ENCODE measurements at places on chromosomes 2 and 18. TPM values are rescaled to one million over a fixed set of nuclear protein-coding genes. Genes with fewer than 3 reads are reported as not detected.

The IL1RN gene
- 0.48 TPM for total RNA-seq

DNA sequence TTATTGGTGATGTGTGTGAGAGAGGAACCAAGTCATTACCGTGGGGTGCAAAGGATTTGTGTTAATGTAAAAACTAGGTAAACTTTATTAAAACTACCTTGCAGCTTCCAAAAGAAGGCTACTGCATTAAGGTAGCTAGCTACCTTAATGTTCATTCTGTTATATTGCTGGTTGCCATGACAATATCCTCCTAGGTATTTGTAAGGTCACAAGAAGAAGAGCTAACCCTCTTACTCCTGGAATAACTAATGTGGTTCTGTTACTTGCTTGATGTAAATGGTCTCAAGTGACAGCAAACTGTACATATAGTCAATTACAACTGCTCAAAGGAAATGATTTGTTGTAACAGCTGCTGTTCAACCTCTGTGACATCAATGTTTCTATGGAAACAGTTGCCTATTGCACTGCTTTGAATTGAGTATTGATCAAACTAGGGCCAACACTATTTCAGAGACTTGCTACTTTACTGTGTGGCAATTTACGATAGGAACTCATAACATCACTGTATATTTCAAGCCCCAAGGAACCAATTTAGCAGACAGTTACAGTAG is 319.8 kb upstream of the HNRNPA3 start:
- H3K4me1 ChIP-seq, result no peaks in the 10 kb centered on the region
- no peaks in the 10 kb centered on the region for H3K36me3 ChIP-seq
- H3K27ac ChIP-seq, result no peak overlapping the region

- H3K36me3 ChIP-seq, result peaks cover 10% of the 10 kb centered on the region
- H3K4me1 ChIP-seq, result peaks cover 4% of the 10 kb centered on the region
- H3K27ac ChIP-seq, result no peak overlapping the region
These were observed 47.3 kb downstream of the MAP3K20 start for GRCh38 chr2:173122936-173123335.

DNA sequence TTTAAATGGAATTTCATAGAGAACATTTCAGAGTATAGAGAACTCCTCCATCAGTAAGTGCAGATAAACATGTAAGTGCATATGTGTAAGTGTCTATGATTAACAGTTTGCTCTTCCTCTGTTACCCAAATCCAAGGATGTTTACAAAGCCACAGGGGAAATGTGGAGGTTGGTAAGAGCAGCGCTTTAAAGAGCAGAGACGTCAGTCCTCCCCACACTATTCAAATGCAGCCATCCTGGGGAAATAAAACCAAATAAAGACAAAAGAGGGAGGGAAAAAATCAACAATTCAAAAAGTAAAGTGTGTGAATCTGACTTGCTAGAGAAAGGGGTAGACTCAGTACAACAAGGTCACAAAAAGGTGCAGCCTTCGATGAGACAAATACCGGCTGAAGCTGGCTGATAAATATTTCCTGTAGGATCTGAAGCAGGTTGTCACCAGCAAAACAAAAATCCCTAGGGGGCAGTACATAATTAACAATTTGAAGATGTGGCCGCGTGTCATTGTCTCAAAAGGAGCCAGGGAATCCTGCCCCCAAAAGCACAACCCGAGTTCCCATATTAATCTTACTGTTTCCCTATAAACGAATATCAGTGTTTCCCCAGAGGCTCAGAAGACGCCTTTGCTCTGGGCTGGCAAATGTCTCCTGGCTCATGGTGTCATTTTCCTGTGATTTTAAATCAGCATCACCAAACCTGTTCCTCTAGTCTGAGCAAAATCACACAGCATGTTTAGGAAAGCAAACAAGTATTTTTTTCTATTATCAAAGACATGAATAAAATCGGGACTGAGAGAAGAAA is 216.5 kb downstream of the CDCA7 start:
- peaks cover 4% of the 10 kb centered on the region for H3K4me1 ChIP-seq
- no peaks in the 10 kb centered on the region for H3K36me3 ChIP-seq
- DNase-seq, result no peak
- H3K27me3 ChIP-seq, result peaks cover 19% of the 10 kb centered on the region

- H3K36me3 ChIP-seq, result no peaks in the 10 kb centered on the region
- no peak overlapping the region for H3K27ac ChIP-seq
- H3K4me1 ChIP-seq, result no peaks in the 10 kb centered on the region
- H3K4me3 ChIP-seq, result no peak overlapping the region
- no peak for DNase-seq
- H3K27me3 ChIP-seq, result peaks cover 34% of the 10 kb centered on the region
These were observed 20.1 kb downstream of the DYSF start for GRCh38 chr2:71473346-71474031.

- DNase-seq, result no peak
- H3K4me3 ChIP-seq, result no peak overlapping the region
- H3K4me1 ChIP-seq, result no peaks in the 10 kb centered on the region
- H3K27ac ChIP-seq, result no peak overlapping the region
- no peaks in the 10 kb centered on the region for H3K27me3 ChIP-seq
- no peaks in the 10 kb centered on the region for H3K36me3 ChIP-seq
These were observed 16.3 kb upstream of the MYO1B start for GRCh38 chr2:191228861-191229260.

DNA sequence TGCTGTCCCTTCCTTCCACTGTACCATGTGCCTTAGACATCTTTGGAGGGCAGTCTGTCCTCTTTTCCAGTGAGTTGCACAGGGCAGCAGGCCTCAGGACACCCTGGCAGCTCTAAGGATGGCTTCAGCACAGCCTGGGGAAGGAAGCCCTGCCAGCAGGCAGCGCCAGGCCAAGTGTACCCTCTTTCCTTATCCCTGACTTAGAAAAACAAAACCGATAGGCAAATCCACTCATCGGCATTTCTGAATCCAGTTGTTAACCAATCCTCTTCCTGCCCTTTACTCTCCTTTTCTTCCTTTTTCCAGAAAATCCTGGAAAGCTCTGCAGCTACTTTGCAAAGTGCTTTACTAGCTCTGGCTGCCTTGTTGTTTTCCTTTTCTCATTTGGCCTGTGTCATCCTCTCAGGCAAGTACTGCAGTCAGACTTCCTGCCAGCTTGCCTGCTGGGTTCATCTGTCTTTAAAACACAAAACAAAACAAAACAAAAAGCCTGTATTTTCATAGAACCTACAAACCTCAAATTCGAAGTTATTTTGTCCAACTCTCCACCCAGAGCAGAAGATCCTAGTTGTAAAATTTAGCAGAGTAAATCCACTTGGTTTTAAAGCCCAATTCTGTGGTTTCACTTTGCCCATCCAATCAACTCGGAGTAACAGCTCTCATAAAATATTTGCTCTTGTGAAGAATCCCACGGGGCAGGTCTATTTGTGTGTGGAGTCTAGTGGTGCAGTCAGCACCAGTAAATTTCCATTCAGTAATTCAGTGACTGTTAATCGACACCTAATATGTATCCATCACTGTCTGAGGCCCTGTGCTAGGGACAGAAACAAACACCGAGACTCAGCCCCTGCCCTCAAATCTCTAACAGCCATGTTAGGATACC is 45.2 kb downstream of the PCBP1 start:
- DNase-seq, result peak; percentile 62
- H3K27me3 ChIP-seq, result no peaks in the 10 kb centered on the region

- H3K4me1 ChIP-seq, result peaks cover 16% of the 10 kb centered on the region
- H3K27ac ChIP-seq, result peak overlapping the region; percentile 47
- H3K4me3 ChIP-seq, result no peak overlapping the region
These were observed 39.9 kb upstream of the DARS1 start for GRCh38 chr2:136025057-136025973.

DNA sequence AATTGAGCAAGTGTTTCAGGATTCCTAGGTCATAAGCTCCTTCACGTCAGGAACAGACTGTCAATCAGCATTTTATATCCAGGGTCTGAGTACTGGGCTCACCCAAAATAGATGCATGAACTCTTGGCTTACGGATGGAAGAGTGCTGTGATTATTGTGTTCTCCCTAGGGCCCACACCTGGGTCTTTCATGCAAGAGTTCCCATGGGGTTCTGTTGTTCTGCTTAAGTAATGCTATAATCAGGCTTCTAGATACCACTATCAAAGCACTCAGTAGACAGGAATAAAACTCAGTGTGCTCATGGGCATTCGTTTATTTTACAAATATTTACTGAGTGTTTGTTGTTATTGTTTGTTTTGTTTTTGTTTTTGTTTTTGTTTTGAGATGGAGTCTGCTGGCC is 46.4 kb upstream of the PMAIP1 start:
- no peaks in the 10 kb centered on the region for H3K27me3 ChIP-seq
- H3K36me3 ChIP-seq, result no peaks in the 10 kb centered on the region

DNA sequence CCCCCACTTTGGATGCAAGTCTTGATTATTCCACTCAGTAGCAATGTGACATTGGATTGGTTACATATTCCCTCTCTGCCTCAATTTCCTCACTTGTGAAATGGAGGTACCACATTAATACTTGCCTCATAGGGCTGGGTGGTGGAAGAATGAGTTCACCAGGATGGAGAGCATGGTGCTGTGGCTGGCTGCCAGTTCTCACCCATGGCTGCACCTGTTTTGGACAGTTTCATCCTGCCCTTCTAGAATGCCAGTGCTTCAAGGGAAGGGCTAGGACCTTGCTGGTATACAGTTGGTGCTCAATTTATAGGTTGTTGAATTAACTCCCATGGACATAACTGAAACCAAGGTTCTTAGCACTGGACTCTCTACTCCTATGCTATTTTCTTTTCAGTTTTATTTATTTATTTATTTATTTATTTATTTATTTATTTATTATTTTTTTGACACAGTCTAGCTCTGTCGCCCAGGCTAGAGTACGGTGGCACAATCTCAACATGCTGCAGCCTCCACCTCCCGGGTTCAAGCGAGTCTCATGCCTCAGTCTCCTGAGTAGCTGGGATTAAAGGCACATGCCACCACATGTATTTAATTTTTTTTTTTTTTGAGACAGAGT is 5.3 kb upstream of the SH3RF3 start:
- no peak overlapping the region for H3K4me3 ChIP-seq
- peaks cover 25% of the 10 kb centered on the region for H3K27me3 ChIP-seq
- H3K27ac ChIP-seq, result no peak overlapping the region
- DNase-seq, result no peak
- no peaks in the 10 kb centered on the region for H3K36me3 ChIP-seq
- H3K4me1 ChIP-seq, result peaks cover 19% of the 10 kb centered on the region

The TRAPPC8 gene
- total RNA-seq, result 38.7 TPM

DNA sequence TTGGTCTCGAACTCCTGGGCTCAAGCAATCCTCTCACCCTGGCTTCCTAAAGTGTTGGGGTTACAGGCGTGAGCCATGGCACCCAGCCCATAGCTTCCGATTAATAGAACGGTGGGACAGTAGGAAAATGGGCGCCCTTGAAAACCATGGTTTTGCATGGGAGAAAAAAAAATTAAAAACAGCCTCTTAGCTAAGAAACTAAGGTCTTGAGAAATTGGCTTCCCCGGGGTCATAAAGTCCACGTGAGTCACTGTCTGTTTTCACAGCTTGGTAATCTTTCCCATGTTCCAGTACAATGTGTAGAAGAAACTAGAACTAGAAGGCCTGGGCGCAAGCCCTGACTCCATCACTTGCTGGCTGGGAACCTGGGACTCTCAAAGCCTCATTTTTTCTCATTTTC is 20.7 kb downstream of the B3GNT2 start:
- no peaks in the 10 kb centered on the region for H3K27me3 ChIP-seq
- peaks cover 57% of the 10 kb centered on the region for H3K36me3 ChIP-seq
- H3K4me1 ChIP-seq, result peaks cover 50% of the 10 kb centered on the region

GRCh38 chr2:11856095-11856494 is 109.7 kb downstream of the LPIN1 start:
- H3K4me3 ChIP-seq, result no peak overlapping the region
- H3K27ac ChIP-seq, result no peak overlapping the region
- peaks cover 3% of the 10 kb centered on the region for H3K36me3 ChIP-seq
- no peaks in the 10 kb centered on the region for H3K27me3 ChIP-seq
- DNase-seq, result no peak

DNA sequence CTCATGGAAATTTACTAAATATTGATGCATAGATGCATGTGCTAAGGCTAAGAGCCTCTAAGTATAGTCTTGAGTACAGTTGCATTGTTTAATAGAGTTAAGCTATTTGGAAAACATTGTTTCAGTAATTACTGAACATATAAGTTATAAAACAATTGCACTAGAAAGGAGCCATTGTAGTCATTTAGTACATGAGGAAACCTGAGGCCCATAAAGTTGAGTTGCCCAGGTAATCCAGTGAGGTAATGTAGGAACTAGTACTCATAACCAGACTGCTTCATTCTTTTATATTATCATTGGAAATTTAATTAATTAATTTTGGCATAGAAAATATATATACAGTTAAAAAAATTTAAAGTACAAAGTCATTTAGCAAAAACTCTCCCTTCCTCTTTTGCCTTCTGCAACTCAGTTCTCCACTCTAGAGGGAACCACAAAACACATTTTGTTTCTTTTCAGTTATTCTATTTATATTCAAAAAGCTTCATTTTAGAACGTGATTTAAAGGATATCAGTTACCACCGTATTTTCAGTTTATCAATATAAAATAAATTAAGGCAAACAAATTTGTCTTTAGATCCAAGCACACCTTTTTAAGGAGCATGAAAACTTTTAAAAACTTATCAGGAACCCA is 27.8 kb upstream of the TBR1 start:
- H3K4me1 ChIP-seq, result peaks cover 36% of the 10 kb centered on the region
- no peak overlapping the region for H3K4me3 ChIP-seq
- no peaks in the 10 kb centered on the region for H3K27me3 ChIP-seq

DNA sequence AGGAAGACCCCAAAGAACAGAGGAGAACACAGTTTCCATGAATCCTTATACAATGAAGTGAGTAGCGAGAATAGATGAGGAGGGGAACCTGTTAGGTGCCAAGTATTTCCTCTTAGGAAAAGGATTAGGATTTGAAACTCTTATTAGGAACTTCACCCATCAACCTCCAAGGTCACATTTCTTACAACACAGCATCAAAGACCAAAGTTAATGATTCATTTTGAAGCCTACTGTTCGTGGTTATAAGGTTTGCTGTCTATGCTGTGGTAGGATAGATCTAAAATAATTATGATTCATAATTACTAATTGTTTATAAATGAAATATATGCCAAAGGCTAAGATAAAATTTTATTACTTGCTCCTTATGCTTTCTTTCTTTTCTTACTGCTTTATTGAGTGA is 6.1 kb downstream of the CFAP221 start:
- H3K4me1 ChIP-seq, result no peaks in the 10 kb centered on the region
- no peak for DNase-seq
- H3K27ac ChIP-seq, result no peak overlapping the region
- no peak overlapping the region for H3K4me3 ChIP-seq
- peaks cover 36% of the 10 kb centered on the region for H3K27me3 ChIP-seq

GRCh38 chr18:57906852-57907251 is 103.7 kb upstream of the ATP8B1 start:
- H3K4me1 ChIP-seq, result no peaks in the 10 kb centered on the region
- no peak overlapping the region for H3K27ac ChIP-seq
- H3K36me3 ChIP-seq, result no peaks in the 10 kb centered on the region
- DNase-seq, result no peak
- H3K4me3 ChIP-seq, result no peak overlapping the region

The ITSN2 gene
- total RNA-seq, result 76.6 TPM

The SCYGR4 gene
- not detected for total RNA-seq

DNA sequence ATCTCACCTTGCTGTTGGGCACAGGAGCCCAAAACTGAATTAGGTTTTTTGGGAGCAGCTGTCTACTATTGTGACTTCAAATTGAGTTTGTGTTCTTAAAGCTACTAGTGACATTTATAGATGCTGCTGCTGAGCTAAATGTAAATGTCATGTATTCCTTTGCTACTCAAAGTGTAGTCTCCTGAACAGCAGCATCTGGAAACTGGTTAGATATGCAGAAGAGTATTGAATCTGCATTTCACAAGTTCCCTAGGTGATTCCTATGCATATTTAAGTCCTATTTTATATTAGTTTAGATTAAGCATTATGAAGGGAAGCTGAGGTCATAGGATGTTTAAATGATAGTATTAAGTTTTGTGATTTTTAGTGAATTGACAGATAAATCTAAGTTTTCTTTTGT is 67.5 kb downstream of the RAB3GAP1 start:
- no peak overlapping the region for H3K4me3 ChIP-seq
- peaks cover 13% of the 10 kb centered on the region for H3K36me3 ChIP-seq
- no peak for DNase-seq
- H3K27ac ChIP-seq, result no peak overlapping the region

The PPP1R7 gene
- total RNA-seq, result 110 TPM

All from activated CD4-positive, alpha-beta T cell treated with anti-CD3 and anti-CD28 coated beads, Interleukin-2, amount 10 ng/mL, durations not matched to agents 7 days and 5 days (primary cell).